Activated CD4-positive, alpha-beta T cell treated with anti-CD3 and anti-CD28 coated beads, Interleukin-2, Interleukin-4, amounts not matched to agents 100 ng/mL and 50 ng/mL, durations not matched to agents 16 hours and 8 hours (primary cell): ENCODE measurements at places on chromosomes 12 and 14.

- DNase-seq, result no peak
Observed at GRCh38 chr12:12263909-12264308, 2.9 kb downstream of the LRP6 start.

GRCh38 chr12:101738920-101739665 is at the start of gene SYCP3:
Gene SYCP3, minus strand, starts transcription at chr12:101739462. Its CDS starts 1,527 bp downstream, at chr12:101737935.
- DNase-seq, result no peak

DNA sequence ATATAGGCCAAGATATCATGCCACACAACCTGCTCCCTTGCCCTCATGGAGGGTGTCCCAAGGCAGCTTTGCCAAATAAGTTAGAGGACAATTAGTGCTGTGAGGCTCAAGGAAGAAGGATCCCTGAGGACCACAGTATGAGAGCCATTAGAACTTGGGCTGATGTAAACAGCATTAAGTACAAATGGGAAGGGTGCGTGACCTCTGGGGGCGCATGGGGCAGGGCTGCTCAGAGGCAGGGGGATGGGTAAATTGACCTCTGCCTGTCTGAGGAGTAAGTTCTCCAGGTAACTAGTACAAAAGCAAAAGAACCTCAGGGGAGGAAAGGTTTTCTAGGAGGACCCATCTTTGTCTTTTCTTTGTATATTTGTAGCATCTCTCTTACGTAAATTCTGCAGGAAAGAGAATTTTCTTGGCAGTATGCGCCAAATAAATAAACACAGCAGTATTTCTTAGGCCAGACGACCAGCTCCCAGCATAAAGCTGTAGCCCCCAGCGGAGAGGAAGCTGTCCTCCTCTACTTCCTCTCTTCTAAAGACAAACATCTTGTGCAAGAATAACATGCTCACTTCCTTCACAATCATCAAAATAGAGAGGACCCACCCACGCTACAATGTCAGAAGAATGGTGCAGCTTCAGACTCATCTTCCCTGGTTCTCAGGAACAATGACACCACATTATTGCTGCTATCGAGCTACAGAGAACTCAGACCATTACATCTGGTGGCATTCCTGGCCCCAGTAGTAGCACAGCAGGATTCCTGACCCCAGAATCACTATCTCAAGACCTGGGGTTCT is 16.4 kb upstream of the VWF start:
- peak; percentile 17 for DNase-seq

GRCh38 chr14:75446447-75446846 is 18.6 kb downstream of the JDP2 start:
- DNase-seq, result no peak

- DNase-seq, result no peak
Observed at GRCh38 chr12:76080017-76080728, 4.3 kb downstream of the NAP1L1 start.

- DNase-seq, result no peak
Observed at GRCh38 chr12:58741226-58741625, 179.1 kb downstream of the LRIG3 start.

DNA sequence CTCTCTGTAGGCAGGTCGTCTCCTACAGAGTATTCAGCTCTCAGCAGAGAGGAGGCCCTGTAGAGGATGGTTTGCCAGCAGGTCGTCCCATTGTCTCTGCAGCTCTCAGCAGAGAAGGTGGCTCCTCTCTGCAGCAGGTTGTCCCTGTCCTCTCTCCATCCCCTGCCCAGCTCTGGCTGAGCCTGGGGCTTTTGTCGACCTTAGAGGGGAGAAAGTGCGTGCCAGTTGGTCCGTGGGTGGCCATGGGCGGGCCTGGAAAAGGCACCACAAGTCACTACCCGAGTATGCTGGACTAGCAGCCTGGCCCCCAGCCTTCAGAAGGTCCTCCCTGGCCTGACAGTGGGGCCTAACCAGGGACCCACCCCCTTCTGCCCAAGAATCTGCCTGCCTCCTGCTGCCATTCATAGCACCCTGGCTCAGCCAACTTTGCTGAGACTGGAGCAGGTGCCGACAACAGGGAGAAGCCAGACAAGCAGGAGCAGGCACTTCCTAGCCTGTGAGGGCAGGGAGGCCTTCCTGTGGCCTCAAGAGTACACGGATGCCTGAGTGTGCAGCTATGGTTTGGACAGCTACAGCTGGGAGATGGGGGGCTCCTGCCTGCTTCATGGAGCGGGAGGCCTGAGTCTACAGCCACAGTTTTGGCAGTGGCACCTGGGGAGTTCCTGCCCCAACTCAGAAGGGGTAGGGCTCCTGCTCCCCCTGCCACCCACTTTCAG is 59.7 kb upstream of the KCNH3 start:
- no peak for DNase-seq
